Sciatic nerve (tissue), 2 donors: ENCODE measurements at places on chromosomes 2 and 18.

- DNase-seq, result no peak
Measured at GRCh38 chr2:97675430-97676113, 6.1 kb downstream of the C2orf92 start.

GRCh38 chr2:109419960-109420370, 193.8 kb downstream of the SEPTIN10 start:
- DNase-seq, result no peak

DNA sequence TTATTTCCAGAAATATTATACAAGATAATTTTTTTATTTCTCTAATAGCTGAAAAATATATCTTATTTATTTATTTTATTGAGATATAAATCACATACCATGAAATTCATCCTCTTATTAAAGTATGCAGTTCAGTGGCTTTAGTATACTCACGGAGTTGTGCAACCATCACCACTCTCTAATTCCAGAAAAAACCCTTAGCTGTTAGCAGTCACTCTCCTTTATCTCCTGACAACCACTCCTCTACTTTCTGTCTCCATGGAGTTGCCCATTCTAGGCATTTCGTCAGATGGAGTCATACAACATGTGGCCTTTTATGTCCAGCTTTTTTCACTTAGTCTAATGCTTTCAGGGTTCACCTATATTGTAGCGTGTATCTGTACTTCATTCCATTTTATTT, 66.5 kb downstream of the TCF7L1 start:
- no peak for DNase-seq

DNA sequence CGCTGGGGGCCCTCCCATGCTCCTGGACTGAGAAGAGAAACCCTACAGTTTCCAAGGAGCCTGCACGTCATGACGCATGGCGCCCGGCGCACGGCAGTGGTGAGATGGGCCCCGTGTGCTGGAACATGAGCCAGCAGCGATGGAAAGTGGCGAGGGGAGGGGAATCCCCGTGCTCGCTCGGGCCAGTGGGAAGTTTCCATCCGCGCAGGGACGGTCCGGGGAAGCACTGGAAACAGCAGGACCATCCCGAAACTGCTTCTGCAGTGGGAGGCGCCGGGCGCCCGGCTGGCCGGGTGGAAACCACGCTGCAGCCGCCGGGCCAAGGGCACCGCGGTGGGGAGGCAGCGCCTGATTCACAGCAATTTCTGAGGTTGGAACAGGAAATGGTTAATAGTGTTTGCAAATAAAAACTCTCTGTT, 4.9 kb upstream of the PDCD1 start:
- no peak for DNase-seq

GRCh38 chr18:55577812-55578539, 10.0 kb downstream of the TCF4 start:
- no peak for DNase-seq

- DNase-seq, result no peak
Measured at GRCh38 chr2:31337197-31337596, 77.3 kb downstream of the XDH start.

DNA sequence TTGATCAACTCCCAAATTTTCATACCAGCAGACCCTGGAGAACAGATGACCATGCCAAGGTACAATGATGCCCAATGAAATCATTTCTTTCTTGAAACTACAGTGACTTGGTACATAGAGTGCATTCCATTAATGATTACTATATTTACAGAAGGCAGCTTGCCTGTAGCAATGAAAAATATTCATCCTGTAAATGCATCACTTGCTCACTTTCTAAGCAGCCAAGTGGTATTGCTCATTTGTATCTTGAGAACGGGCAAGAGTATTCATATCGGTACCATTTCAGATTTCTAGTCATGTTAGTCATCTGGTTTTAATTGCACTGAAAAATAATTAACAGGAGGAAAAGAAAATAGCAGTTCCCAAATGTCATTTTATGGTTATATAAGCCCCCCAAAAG, 59.6 kb downstream of the VIL1 start:
- DNase-seq, result no peak

- DNase-seq, result no peak
Measured at GRCh38 chr2:171545086-171545485, 22.8 kb downstream of the CYBRD1 start.

DNA sequence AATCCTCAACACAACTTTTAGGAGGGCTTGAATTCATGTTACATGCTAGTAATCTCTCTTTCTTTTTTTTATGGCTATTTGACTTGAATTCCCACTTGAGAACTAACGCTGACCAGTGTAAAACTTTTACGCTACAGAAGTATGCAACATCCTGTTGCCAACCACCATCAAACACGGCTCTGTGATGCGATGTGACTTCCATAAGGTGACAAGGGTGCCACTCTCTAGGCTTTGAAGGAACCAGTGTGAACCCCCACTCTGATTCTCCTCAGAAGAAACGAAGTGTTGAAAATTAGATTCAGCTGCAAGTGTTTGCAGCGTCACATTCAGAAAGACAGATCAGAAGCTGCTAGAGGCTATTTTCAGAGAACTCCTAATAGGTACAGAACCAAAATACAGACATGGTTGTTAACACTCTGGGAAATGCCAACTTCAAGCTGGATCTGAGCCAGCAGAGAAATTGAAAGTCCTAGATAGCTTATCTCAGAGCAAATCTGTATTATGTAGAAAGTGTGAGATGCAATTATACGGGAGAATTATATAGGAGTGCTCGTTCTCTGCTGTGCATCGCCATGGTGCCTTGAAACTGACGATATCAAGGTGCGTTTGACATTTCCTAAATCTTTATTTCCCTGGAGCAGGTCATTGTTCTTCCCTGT, 271.2 kb downstream of the LPIN1 start:
- no peak for DNase-seq

DNA sequence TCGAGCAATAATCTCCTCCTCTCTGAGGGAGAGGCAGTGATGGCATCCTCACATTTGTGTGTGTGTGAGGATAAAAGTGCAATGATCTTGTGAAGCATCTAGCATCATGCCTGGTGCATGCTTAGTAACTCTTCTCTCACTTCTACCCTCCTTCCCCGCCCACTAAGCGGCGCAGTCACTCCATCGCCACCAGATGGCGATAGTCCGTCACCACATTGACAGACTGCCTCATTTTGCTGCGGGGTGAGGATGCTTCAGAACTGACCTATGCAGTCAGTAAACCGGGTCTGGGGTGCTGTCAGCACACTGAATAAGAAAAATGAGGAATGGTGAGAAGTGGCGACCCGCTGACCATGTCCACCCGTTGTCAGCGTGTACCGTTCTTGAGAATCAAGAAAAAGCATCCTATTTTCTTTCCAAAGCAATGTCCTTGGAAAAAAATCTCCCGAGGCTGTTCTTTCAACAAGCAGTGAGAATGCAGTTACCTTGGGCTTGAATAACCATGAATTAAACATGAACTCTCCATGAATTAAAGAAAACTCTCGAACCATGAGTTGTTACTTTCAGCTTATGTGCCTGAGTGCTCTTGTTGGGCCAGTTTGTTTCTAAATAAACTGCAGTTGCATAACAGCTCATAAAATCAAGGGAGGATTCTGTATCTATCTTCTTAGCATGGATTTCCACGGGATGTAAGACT, 37.3 kb upstream of the TMEM177 start:
- DNase-seq, result peak; percentile 84
